ENCODE measurements at places on chromosomes 4 and X. TPM values are rescaled to one million over a fixed set of nuclear protein-coding genes. Genes with fewer than 3 reads are reported as not detected.

- DNase-seq: no peak
Observed at GRCh38 chr4:184275766-184276165, 58.1 kb upstream of the ENPP6 start.

GRCh38 chrX:120660637-120661036 lies 30.8 kb upstream of the C1GALT1C1 start:
- DNase-seq: no peak

DNA sequence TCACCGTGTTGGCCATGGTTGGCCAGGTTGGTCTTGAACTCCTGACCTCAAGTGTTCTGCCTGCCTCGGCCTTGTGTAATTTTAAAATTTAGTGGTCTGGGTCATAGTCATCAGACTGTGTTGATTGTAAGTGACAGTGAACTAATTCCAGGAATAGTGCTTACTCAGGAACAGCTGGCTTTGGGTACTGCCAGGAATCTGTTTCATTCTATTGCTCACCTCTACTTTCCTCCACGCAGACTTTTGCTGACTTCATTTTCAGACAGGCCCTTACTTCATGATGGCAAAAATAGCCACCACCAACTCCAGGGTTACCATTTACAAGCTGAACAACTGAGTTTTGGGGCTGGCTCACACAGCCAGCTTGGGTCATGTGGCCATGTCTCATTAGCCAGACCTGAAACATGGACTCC lies 54.6 kb downstream of the FNIP2 start:
- DNase-seq: no peak

The BTK gene
- 0.66 TPM for total RNA-seq

GRCh38 chr4:30811296-30811695 lies 91.1 kb downstream of the PCDH7 start:
- DNase-seq: no peak

DNA sequence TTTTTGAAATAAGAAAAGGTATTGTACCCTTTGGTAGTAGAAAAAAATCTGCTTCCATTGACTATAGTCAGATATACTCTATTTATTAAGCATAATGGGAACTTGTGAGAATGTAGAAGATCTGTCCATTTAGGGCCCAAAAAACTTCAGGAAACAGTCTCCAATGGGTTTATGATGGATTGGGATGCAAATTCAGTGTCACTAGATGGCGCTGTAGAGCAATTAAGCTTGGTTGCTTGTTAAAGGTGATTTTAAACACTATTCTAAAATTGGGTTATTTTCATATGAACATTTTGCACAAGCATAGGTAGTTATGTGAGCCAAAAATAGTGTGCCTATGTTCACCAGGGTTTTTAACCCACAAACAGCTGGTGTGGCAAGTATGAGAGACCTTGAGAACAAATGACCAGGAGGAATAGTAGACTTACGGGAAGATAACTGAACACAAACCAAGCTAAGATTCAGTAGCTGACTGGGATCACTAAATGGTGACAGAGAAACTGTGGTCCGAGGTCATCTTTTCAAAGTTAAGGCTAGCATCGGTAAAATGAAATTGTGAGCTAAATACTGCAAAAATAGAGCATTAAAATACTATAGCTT lies 80.3 kb upstream of the LSM6 start:
- DNase-seq: peak; percentile 37

The COL4A6 gene
- total RNA-seq: 12.8 TPM

The DOK7 gene
- 0.22 TPM for total RNA-seq

DNA sequence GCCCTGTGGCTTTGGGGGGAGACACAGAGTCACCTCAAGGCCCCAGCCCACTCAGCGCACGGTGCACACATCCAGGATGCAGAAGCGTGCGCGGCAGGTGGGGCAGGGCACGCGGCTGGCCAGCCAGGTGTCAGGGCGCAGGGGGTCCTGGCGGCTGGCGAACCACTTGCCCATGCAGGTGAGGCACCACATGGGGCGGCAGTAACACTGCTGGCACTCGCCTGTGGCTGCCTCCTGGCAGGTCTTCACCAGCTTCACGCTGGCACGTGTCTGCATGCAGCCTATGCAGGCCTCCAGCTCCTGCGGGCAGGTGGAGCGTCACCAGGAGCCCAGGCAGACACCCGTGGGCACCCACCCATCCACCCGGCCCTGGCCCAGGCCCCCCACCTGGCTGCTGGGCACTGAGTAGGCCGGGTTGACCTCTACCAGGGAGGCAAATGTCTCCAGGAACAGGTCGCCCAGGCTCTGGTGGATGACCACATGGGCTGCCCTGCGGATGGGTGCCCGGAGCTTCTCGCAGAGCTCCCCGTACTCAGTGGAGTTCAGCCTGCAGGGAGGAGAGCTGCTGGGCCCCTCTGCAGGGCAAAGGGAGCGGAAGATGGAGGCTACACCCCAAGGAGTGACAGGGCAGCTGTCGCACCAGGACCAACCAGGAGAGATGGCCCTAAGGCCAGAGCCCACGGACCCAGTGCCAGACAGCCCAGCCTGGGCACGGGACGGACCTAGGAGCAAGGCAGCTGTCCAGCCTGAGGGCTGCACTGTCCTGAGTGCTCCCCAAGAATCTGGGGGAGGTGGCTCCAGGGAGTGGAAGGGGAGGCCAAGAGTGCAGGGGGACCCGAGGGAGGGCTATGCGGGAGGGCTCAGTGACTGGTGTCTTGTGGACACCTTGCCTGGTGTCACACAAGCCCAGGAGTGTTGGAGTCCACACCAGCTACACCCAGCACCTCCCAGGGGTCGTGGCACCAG lies 3.7 kb downstream of the TMEM129 start:
- no peak for DNase-seq

GRCh38 chr4:82721819-82722423 lies 76.7 kb downstream of the SCD5 start:
- no peak for DNase-seq

DNA sequence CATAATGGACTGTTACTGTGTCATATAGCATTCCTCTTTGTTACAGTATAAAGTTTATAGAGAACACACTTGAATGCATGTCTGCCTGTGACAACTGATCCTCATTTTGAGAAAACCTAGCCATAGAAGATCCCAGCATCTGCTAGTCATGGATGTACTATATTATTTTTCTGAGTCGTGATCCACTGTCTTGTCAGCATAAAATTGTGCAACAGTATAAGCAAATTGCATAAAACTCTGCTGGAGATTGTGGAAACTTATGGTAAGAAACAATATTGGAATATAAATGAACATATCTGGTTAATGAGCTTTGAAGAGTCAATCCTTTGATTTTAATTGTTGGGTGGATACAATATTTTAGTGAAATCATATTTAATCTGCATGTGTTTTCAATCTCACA lies 3.6 kb downstream of the NEIL3 start:
- no peak for DNase-seq

GRCh38 chr4:27176881-27177280 lies 316.2 kb downstream of the STIM2 start:
- no peak for DNase-seq

The SOD3 gene
- 4.1 TPM for total RNA-seq

- DNase-seq: no peak
Observed at GRCh38 chr4:82754513-82755165, 44.0 kb downstream of the SCD5 start.

- peak; percentile 63 for DNase-seq
Observed at GRCh38 chr4:3418029-3418762, 23.6 kb upstream of the HGFAC start.

GRCh38 chr4:153153339-153153871 lies 50.8 kb upstream of the TRIM2 start:
- DNase-seq: peak; percentile 68

- DNase-seq: no peak
Observed at GRCh38 chrX:9055354-9055753, 21.4 kb upstream of the FAM9B start.

The ARHGAP36 gene
- total RNA-seq: 0.09 TPM

DNA sequence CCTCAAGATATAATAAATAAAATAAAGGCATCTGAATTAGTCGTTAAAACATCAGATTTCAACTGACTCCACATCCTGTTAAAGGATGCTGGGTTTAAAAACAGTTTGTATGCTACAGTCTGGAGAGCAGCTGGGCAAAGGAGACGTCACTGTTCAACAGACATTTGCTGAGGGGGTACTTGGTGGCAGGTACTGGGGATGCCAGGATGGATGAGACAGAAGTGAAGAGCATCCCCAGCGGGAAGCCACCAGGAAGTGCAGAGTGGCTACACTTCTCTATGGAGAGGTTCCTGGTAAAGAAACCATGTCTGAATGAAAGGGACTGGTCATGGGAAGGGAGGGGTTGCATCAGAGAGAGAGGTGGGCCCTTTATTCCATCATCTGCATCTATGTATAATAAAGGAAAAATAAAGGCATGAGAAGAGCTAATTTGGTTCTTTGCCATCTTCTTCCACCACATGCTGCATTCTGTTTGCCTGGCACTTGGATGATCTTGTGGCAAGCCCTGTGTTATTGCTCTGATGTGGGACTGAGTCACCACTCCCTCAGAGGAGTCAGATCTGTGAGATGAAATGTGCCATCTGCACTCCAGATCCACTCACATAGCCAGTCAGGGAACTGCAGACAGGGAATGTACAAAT lies 145.0 kb downstream of the SOWAHB start:
- DNase-seq: no peak

DNA sequence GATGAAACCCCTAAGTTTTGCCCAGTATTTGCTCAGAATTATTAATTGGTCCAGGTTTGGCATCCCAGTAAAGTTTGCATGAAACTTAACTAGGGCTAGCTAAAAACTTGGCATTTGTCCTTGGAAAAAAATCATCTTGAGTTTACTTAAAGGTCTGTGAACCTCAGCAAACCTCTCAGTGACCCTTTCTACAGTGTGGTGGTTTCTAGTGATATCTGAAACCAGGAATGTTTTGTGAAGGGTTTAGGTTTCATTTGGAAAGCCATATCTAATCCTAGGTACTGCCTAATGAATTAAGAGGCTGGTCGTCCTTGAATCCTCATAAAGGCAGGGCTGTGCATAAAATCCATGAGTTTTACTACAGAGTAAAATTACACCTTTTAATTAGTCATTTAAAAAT lies 218.5 kb upstream of the ANKRD50 start:
- no peak for DNase-seq

GRCh38 chr4:177573507-177573906 lies 131.3 kb upstream of the AGA start:
- no peak for DNase-seq

- peak; percentile 10 for DNase-seq
Observed at GRCh38 chrX:148905400-148905799, 405.0 kb downstream of the AFF2 start.

The SYP gene
- 7.0 TPM for total RNA-seq

GRCh38 chr4:61201561-61201960 lies 1.4 kb downstream of the ADGRL3 start:
- DNase-seq: no peak

DNA sequence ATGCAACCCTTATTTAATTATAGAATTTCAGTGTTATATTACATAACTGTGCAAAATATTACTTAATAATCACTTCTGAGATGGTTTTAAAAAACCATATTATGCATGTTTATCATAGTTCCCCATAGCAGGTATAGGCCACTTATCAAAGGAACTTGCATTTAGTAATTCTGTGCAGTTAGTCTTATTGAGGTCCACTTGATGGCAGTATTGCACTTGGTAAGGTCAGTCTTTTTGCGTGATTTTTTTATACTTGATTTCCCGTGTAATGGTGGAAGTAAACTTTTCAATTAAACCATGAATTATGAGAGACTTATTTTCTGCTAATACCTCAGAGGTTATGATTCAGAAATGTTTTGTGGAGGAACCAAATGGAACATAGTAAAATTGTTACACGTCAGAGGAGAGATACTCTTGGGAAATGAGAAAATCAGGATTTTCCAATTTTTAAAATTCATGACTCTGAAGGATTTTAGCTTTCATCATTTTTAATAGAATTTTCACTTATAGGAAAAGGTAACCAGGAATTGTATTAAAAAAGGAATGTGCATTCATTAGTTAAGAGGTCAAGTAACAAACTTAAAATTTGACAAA lies 230.0 kb downstream of the CCSER1 start:
- DNase-seq: no peak

Data from WTC11 (cell line).